ENCODE measurements at places on chromosomes 16 and 17. TPM values are rescaled to one million over a fixed set of nuclear protein-coding genes. Genes with fewer than 3 reads are reported as not detected.

MEFV gene
- 0.31 TPM for total RNA-seq

TP53TG3 gene
- total RNA-seq, result not detected

CIITA gene
- total RNA-seq, result 104 TPM

CFAP97D1 gene
- total RNA-seq, result not detected

GRCh38 chr16:72937916-72938794 lies 109.8 kb downstream of the ZFHX3 start:
- no peaks in the 10 kb centered on the region for H3K36me3 ChIP-seq
- H3K4me3 ChIP-seq, result no peak overlapping the region
- DNase-seq, result no peak
- peak overlapping the region; percentile 82 for H3K27ac ChIP-seq

- H3K36me3 ChIP-seq, result peaks cover 4% of the 10 kb centered on the region
- H3K4me1 ChIP-seq, result peaks cover 23% of the 10 kb centered on the region
- H3K4me3 ChIP-seq, result peak overlapping the region; percentile 72
- peak overlapping the region; percentile 69 for H3K27ac ChIP-seq
- no peak for DNase-seq
- H3K27me3 ChIP-seq, result peaks cover 34% of the 10 kb centered on the region
Observed at GRCh38 chr17:73592501-73592961, 51.7 kb downstream of the SDK2 start.

DNA sequence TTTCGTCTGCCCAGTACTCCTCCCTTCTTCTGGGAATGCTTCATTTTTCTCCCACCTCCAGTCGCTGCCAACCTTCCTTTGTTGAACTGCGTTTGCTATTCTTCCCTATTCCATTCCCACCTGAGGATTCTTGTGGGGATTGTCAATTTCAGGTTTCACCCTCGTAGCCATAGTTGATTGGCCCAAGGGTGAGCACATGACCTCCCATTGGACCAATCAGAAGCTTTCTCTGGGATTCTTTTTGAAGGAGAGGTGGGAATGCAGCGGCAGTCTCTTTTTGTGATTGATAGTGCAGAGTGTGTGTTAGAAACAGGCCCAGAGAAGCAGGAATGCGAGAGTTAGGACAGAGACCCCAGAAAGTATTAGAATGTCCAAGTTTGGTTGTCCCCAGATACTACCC lies 49.1 kb upstream of the GPRC5B start:
- H3K4me1 ChIP-seq, result no peaks in the 10 kb centered on the region
- H3K4me3 ChIP-seq, result no peak overlapping the region
- H3K27ac ChIP-seq, result no peak overlapping the region
- H3K36me3 ChIP-seq, result no peaks in the 10 kb centered on the region
- H3K27me3 ChIP-seq, result no peaks in the 10 kb centered on the region

DNA sequence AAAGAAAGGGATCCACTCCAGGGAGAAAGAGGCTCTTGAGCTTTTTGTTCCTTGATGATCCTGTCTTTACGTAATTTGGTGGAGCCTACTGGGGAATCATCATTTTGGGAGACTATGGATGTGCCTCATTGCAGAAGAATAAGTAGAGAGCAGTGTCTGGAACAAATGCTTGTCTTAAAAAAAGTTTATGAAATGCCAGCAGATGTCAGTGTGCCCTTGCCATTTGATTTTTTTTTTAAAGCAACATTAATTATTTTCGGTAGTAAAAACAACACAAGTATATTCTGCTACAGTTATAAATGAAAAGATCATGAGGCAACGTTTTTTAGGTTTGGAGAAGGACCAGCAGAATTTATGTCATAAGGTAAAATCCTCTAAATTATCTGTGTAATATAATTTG lies 934.8 kb upstream of the EEF2KMT start:
- no peak overlapping the region for H3K27ac ChIP-seq
- DNase-seq, result no peak
- H3K4me3 ChIP-seq, result no peak overlapping the region
- H3K27me3 ChIP-seq, result peaks cover 3% of the 10 kb centered on the region
- H3K36me3 ChIP-seq, result no peaks in the 10 kb centered on the region

DNA sequence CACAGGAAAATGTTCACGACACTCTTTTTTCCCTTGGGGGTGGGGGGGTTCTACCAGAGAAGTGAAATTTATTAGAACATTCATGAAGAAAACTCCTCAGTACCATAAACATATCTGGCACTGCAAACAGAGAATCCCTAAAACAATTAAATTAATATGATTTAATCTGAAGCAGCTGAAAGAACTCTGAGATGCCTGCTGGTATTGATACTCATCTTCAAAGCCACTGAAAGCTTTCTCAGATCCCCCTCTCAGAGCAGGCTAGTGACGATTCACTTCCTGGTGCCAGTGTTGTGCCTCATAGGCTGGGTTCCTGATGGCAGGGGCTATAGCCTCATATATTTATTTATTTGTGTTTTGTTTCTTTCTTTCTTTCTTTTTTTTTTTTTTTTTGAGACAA lies 52.7 kb downstream of the MYH10 start:
- no peak overlapping the region for H3K4me3 ChIP-seq
- H3K27me3 ChIP-seq, result peaks cover 10% of the 10 kb centered on the region
- no peaks in the 10 kb centered on the region for H3K4me1 ChIP-seq
- H3K27ac ChIP-seq, result no peak overlapping the region
- no peaks in the 10 kb centered on the region for H3K36me3 ChIP-seq

DNA sequence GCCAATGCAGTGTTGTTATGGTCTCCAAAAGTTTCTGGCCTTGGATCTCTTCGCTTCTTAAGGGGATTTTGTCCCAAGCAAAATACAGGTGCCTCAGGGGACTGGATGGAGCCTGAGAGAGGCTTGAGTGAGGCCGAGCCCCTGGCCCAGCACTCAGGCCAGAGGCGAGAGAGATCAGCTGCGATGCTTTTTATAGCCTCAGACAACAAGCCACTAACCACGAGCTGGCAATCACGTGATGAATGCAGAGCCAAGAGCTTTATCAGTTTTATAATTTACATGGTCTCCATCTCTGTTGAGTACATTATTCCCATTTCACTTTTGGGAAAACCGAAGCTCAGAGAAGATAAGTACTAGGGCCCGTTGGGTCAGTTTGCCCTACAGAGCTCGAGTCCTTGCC lies 360.0 kb upstream of the CDH5 start:
- no peaks in the 10 kb centered on the region for H3K4me1 ChIP-seq
- no peak overlapping the region for H3K27ac ChIP-seq
- no peaks in the 10 kb centered on the region for H3K36me3 ChIP-seq
- no peak for DNase-seq
- H3K4me3 ChIP-seq, result no peak overlapping the region

DNA sequence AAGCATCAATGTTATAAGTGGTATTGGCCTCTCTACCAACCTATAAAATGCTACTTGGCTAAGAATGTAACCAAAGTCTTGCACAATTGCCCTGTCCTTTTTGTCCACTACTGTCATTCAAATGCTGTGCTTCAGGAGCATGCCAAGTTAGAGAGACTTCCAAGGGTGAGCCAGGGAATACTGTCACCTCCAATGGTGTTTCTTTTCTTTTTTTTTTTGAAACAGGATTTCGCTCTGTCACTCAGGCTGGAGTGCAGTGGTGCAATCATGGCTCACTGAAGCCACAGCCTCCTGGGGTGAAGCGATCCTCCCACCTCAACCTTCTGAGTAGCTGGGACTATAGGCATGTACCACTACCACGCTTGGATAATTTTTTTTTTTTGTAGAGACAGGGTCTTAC lies 43.7 kb upstream of the ERN1 start:
- peaks cover 6% of the 10 kb centered on the region for H3K36me3 ChIP-seq
- no peaks in the 10 kb centered on the region for H3K4me1 ChIP-seq
- no peaks in the 10 kb centered on the region for H3K27me3 ChIP-seq
- DNase-seq, result no peak

DNA sequence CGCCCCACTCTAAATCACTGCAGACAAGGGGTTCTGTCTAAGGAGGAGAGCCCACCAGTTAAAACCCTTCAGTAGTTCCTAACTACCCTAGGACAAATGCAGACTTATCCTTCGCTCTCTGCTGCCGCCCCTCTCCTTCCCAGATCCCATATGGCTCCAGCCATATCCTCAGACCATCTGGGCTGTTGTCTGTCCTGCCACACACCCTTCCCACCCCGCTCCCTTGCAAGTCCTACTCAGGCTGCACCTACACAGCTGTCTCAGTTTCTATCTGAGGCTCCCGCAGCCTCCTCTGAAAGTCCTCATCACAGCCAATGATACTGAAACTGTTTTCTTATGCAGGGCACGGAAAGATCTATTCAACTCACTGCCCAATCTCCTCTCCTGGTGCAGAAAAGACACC lies 720 bp upstream of the BCKDK start:
- peak overlapping the region; percentile 93 for H3K4me3 ChIP-seq
- no peak for DNase-seq
- no peaks in the 10 kb centered on the region for H3K36me3 ChIP-seq
- no peaks in the 10 kb centered on the region for H3K27me3 ChIP-seq
- H3K4me1 ChIP-seq, result peaks cover 17% of the 10 kb centered on the region

GRCh38 chr17:19237389-19238166 lies 412 bp downstream of the EPN2 start:
- no peak overlapping the region for H3K27ac ChIP-seq
- H3K4me3 ChIP-seq, result peak overlapping the region; percentile 78
- no peak for DNase-seq
- no peaks in the 10 kb centered on the region for H3K36me3 ChIP-seq
- H3K4me1 ChIP-seq, result peaks cover 3% of the 10 kb centered on the region
